Femur (tissue), 1 donor: ENCODE measurements at places on chromosomes 12 and 14.

DNA sequence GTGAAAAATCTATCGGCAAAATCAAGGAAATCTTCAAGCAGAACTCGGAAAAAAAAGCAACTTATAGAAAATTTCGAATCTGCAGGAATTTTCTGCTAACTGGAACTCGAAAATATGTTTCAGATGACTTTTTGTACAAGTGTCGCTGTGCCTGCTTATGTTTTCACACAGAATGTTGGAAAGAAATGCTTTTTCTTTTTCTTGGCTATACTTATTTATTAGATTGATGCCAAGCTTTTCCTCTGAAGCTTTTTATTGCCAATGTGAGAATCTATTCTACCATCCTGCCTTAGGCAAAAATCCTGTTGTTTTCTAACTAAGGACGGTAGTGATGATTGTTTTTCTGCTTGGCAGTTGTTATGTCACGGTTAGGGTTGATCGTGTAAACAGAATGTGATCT, 65.8 kb downstream of the TRHDE start:
- DNase-seq: no peak

DNA sequence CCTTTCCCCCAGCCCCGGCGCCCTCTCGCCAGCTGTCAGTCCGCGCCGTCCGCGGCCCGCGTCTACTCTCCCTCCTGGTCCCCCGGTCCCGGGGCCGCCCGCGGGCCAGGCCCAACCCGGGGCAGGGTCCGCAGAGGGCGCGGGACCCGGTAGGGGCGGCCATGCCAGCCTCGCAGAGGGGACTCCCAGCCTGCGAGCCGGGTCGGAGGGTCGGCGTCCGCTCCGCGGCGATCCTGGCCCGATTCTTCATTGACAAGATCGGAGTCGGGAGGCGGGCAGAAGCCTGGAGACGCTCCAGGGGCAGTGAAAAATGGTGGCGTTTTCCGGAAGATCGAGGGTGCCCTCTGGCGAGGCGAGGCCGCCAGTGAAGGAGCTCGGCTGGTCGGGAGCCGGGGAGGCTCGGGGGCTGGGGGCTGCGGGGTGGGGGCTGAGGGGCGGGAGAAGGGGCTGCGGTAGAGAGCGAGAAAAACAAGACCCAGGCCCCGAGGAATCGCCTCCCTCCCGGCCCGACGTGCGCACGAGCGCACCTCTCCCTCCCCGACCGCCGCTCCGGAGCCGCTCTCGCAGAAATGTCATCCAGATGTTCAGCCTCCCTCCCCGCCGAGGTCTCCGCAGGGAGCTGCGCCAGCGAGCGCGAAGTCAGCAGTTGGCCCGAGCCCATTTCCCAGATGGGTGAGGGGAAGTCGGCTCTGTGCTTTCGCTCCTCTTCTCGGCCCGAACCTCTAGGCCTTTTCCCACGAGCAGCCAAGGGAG, 647 bp upstream of the TGFB3 start:
- peak; percentile 93 for DNase-seq

GRCh38 chr12:3683670-3684069, 69.2 kb downstream of the CRACR2A start:
- DNase-seq: no peak

DNA sequence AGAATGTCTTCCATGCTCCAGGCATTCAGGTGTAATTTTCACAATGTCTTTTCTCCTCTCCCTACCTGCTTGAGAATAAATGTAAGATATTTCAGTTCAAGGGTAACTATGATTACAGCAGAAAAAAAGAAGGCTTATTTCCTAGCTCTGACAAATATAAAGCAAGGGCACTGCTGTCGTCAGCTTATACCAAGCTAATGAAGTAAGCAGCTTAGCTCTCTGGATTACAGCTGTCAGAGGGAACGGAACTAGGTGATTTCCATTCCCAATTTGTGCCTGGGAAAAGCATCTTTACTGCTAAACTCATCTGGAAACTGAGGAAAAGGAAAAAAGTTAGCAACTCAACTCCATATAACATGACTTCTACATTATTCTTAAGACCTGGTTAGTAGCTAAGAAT, 56.5 kb downstream of the ZFYVE26 start:
- DNase-seq: no peak

DNA sequence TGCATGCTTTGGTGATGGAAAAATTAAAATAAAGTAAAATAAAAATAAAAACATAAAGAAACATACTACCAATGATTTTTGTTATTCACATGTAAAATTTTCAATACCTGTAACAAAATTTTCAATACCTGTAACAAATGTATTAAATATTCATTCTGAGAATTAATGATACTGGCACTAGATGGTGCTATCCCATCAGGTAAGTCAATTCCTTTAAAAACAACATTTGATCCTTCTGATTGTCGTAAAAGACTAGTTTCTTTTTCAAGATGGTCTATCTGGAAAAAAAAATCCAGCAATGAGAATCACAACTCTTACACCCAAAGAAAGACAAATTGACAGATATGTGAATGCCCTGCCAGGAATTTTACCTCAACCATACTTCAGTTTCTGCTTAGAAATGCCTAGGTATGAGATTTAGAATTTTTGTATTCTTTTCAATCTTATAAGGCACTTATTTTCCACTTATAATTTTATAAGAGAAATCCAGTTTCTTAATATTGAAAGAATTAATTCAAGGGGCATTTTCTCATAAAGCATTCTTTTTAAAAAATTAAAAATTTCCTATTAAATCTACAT, 30.7 kb downstream of the CEP290 start:
- no peak for DNase-seq

DNA sequence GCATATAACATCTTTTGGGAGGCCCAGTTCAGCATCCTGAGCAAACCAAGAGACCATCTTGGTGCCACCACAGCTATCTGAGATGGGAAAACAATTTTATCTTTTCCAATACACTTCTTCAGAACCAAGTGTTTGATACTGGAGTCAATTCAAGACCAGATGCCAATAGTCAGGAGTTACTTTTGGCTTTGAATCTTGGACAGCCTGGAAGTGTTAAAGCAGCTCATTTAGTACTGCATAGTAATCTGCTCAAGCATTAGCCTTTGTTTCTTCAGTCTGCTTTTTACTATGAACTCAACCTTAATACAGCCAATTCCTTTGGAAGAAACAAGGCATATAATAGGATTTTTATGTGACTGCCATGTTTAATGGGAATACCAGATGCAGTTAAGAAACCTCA, 81.9 kb upstream of the TSPAN8 start:
- no peak for DNase-seq

- no peak for DNase-seq
Measured at GRCh38 chr12:122955156-122955555, 11.1 kb downstream of the ABCB9 start.

DNA sequence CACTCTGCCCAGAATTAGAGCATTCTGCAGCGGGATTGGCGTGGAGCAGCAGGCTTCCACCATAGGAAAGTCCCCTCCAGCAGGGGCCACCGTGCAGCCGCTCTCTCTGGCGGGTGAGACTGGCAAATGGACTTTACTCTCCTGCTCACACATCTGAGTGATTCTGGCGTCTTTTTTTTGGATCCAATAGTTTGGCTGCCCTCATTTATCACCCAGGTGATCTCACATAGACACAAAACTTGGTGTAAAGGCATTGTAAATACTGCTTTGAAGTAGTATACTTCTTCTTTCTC, 130.3 kb downstream of the TGFB3 start:
- DNase-seq: no peak

GRCh38 chr12:89393551-89394121, 41.3 kb upstream of the DUSP6 start:
- DNase-seq: no peak

DNA sequence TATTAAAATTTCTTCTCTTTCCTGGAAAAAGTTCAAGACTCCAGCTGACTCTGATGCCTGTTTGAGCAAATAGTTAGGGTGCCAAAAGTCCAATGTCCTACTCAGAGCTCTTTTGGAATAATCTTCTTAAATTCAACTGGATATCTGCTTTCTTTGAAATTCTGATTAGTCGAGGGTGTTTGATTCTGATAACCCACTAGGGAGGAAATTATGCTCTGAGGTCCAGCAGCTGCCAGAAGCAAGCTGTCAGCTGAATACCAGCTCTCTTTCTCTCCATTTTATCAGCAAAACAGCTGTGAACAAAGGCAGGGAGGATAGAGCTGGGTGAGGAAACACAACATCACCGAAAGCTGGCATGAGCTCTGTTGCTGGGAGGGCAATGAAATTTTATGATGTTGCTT, 141.5 kb downstream of the CAND1 start:
- no peak for DNase-seq

DNA sequence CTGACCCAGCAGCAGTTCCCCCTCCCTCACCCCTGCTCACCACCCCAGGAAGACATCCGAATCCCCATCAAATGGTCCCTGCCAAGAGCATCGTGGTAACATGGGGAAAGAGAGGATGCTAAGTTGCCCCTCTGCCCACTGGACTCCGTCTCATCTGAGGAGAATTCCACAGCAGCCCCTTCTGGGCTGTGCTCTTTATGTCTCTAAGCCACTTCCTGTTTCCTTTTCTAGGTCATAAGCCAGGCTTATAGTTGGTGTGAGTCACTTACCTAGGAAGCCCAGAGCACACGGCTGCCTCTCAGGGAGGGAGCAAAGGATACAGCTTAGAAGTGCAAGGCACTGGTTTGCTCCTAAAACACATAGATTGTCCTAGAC, 76.0 kb downstream of the VCPKMT start:
- no peak for DNase-seq

- no peak for DNase-seq
Measured at GRCh38 chr12:104010606-104011169, 39.3 kb downstream of the GLT8D2 start.

- DNase-seq: no peak
Measured at GRCh38 chr14:95652690-95653089, 33.5 kb upstream of the TCL1B start.

- DNase-seq: no peak
Measured at GRCh38 chr12:88238406-88238805, 96.3 kb downstream of the TMTC3 start.

GRCh38 chr12:109016978-109017377, 3.9 kb downstream of the SVOP start:
- no peak for DNase-seq

- peak; percentile 50 for DNase-seq
Measured at GRCh38 chr12:712172-712863, 40.1 kb upstream of the WNK1 start.

DNA sequence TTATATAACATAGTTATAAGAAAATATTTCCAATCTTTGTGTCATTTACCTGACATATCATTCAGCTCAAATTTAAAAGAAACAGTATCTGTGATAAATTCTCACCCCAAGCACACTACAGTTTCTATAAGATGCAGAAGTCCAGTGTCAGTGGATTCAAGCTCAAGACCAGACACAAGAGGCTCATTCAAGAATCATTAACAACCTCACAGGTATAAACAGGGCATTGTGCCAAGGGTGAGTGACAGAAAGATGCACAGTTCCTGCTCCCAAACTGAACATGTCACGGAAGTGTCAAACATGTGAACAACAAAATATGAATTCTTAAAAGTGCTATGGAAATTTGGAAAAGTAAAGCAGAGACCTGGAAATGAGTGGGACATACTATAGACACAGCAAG, 12.8 kb downstream of the ATP2B1 start:
- no peak for DNase-seq

DNA sequence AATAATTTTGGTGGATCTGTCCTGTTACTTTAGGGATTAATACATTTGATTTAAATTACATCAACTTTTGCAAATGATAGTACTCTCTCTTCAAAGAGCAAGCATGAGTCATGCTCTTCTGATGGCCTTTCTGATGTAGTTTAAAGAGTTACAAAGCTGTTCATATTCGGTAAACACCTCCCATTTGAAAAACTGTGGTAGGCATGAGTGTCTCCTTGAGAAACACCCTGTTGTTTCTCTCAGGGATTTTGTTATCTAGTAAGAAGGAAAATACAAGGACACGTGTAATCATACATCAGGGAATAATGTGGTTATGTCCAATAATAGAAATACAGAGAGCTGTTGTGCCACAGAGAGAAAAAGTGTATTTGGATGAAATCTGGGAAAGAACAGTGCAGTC, 53.3 kb upstream of the E2F7 start:
- DNase-seq: no peak

DNA sequence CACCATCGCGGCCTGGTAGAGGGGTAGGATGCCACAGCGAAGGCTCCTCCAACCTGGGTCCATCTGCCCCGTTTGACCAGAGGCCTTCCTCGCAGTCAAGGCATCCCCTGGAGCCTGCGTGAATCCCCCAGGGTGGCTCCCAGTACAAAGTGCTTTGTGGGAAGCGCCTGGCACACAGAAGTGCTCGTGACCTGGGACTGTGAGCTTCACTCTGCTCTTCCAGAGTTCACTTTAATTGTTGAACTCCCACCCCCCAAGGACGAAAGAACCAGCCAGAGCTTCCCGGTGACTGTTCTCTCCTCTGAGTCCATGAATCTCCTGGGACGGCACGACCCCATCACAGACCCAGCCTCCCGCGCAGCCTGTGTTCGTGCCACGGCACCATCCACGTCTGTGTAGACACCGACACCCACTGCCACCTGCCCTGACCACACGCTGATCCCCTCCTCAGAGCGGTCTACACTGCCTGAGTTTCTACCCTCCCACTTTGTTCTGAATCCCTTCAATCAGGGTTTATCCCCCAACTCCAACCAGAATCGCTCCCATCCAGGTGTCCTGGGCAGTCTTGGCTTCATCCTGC, 15.9 kb downstream of the P2RX2 start:
- no peak for DNase-seq

DNA sequence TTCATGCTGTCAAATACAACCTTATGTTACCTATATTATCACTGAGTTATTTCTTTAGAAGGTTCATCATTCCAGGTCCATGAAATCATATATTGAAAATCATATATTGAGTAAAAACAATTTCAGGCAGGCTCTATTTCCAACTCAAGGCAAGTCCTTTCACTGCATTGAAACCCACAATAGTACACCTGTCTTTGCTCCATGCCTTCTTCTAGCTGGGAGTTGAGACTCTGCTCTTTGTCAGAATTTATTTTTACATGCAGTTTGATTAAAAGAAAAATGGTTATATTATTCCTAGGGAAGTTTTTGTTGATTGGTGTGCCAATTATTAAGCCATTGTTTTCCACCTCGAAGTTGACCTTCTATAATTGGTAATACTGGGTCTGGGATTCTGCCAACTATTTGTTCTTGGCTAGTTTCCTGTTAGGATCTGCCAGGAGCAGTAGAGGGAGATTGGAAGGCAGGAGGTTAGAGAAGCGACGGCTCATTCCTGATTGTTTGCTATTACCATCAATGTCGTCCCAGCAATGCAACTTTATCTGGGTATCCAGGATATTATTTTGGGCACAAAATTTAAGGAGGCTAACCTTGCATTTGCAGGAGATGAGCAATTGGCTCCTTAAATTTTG, 79.5 kb upstream of the MIS18BP1 start:
- DNase-seq: no peak
